ENCODE measurements at places on chromosomes 7 and 10. TPM values are rescaled to one million over a fixed set of nuclear protein-coding genes. Genes with fewer than 3 reads are reported as not detected.

Gene CPEB3
- total RNA-seq, result 1.7 TPM

Gene SERPINE1
- total RNA-seq, result 1.2 TPM

Gene PHYHIPL
- not detected for total RNA-seq

Gene PNLIPRP2
- total RNA-seq, result not detected

Gene HOGA1
- 3.5 TPM for total RNA-seq

Gene AFAP1L2
- total RNA-seq, result 2.2 TPM

Gene FAM13C
- 1.1 TPM for total RNA-seq

Gene FAM25G
- 0.63 TPM for total RNA-seq

Gene APBB1IP
- total RNA-seq, result not detected

Gene SND1
- total RNA-seq, result 146 TPM

DNA sequence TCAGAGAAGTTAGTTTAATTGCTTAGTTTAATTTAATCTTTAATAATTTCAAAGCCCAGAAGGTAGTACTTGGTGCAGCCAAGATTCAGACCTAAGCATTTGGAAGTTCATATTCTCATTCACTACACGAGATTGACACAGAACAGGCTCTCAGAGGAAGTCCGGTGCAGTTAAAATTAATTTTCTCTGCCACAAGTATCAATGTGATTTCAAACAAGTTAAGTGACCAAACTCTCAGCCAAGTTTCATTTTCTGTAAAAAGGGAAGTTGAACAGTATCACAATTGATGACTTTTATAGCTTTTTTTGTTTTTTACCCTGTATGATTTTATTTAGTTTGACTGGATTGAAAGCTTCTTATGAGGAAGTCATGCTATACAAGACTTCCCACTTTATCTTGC lies 1494.9 kb upstream of the LRRTM3 start:
- H3K27ac ChIP-seq, result no peak overlapping the region
- no peak overlapping the region for H3K4me3 ChIP-seq
- DNase-seq, result no peak
- H3K27me3 ChIP-seq, result no peaks in the 10 kb centered on the region
- no peaks in the 10 kb centered on the region for H3K4me1 ChIP-seq

- no peaks in the 10 kb centered on the region for H3K27me3 ChIP-seq
- no peaks in the 10 kb centered on the region for H3K36me3 ChIP-seq
- no peak overlapping the region for H3K27ac ChIP-seq
- no peak overlapping the region for H3K4me3 ChIP-seq
- H3K4me1 ChIP-seq, result no peaks in the 10 kb centered on the region
Measured at GRCh38 chr7:104007614-104008013, 18.2 kb upstream of the RELN start.

- peaks cover 21% of the 10 kb centered on the region for H3K4me1 ChIP-seq
- no peak for DNase-seq
- H3K27ac ChIP-seq, result no peak overlapping the region
- H3K4me3 ChIP-seq, result no peak overlapping the region
Measured at GRCh38 chr10:103553743-103554487, 60.4 kb downstream of the NEURL1 start.

GRCh38 chr7:45486575-45486974 lies 87.6 kb upstream of the ADCY1 start:
- H3K27ac ChIP-seq, result no peak overlapping the region
- H3K4me3 ChIP-seq, result no peak overlapping the region
- no peaks in the 10 kb centered on the region for H3K4me1 ChIP-seq
- H3K36me3 ChIP-seq, result no peaks in the 10 kb centered on the region
- peaks cover 7% of the 10 kb centered on the region for H3K27me3 ChIP-seq

- H3K4me3 ChIP-seq, result no peak overlapping the region
- no peak overlapping the region for H3K27ac ChIP-seq
- H3K27me3 ChIP-seq, result no peaks in the 10 kb centered on the region
Measured at GRCh38 chr7:96548664-96549063, 161.0 kb downstream of the SEM1 start.

DNA sequence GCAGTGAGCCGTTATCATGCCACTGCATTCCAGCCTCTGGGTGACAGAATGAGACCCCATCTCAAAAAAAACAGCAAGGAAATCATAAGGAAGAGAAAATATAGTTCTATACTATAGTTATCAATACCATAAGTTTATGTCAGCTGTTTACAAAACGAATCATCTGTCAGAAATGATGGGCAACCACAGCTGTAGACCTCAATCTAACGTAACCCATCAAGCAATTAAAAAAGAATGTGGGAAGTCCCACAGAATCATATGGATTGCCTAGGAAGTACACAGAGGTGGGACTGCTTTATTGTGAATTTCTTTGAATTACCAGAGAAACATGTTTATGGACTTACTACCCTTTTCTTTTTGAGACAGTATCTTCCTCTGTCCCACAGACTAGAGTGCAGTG lies 6.9 kb downstream of the NRBF2 start:
- H3K27me3 ChIP-seq, result no peaks in the 10 kb centered on the region
- no peaks in the 10 kb centered on the region for H3K4me1 ChIP-seq
- no peak overlapping the region for H3K4me3 ChIP-seq
- no peaks in the 10 kb centered on the region for H3K36me3 ChIP-seq

DNA sequence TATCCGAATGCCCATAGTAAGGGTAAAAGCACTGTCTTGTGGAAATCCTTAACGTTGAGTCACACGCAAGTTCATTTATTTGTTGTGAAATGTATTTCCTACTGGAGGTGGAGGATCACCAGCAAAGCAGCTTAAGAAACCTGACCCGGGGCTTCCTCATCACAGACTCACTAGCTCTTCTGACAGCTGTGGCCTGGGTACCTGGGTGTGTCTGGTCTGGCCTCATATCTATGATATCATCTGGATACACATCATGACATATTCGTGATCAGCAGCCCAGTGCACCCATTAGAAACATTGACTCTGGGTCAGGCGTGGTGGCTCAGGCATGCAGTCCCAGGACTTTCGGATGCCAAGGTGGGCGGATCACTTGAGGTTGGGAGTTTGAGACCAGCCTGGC lies 8.8 kb downstream of the DRGX start:
- no peaks in the 10 kb centered on the region for H3K27me3 ChIP-seq
- H3K27ac ChIP-seq, result no peak overlapping the region
- 0 out of 2 replicates have a peak, but pooled peaks cover 2% of the 10 kb centered on the region for H3K4me1 ChIP-seq
- H3K36me3 ChIP-seq, result no peaks in the 10 kb centered on the region
- no peak overlapping the region for H3K4me3 ChIP-seq
- peak; percentile 32 for DNase-seq

- H3K27ac ChIP-seq, result no peak overlapping the region
- peaks cover 6% of the 10 kb centered on the region for H3K4me1 ChIP-seq
- H3K4me3 ChIP-seq, result no peak overlapping the region
- H3K36me3 ChIP-seq, result no peaks in the 10 kb centered on the region
- peak; percentile 21 for DNase-seq
Measured at GRCh38 chr7:81672872-81673271, 97.0 kb downstream of the HGF start.

DNA sequence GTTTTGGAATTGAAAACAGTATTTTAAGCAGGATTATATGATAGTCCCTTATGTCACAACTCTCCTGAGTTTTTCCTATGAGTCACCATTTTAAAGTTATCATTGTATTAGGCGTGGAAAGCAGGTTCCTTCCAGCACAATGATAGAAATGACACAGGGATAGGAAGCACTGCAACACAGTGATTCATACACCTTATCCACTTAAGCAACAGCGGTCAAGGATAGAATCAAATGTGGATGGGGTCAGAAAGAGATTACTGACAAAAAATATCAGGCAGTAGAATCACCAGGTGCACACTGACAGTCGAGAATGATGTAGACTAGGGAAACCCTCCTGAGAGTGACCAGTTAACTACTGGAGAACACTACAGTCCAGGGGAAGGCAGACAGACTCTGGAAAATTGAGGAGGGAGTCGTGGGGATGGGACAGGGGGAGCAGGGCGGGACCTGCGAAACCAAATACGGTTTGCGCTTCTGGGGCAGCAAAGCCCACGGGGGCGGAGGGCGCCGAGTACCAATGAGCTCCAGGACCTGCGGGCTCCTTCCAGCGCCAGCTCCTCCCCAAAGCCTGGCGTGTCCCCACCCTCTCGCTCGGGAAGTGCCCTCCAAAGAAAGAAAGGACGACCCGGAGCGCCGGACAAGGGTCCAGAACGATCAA lies 479 bp downstream of the PNPLA8 start:
- peak overlapping the region; percentile 77 for H3K4me3 ChIP-seq
- no peaks in the 10 kb centered on the region for H3K36me3 ChIP-seq
- H3K4me1 ChIP-seq, result peaks cover 3% of the 10 kb centered on the region
- H3K27me3 ChIP-seq, result no peaks in the 10 kb centered on the region
- peak; percentile 91 for DNase-seq
- H3K27ac ChIP-seq, result peak overlapping the region; percentile 70

DNA sequence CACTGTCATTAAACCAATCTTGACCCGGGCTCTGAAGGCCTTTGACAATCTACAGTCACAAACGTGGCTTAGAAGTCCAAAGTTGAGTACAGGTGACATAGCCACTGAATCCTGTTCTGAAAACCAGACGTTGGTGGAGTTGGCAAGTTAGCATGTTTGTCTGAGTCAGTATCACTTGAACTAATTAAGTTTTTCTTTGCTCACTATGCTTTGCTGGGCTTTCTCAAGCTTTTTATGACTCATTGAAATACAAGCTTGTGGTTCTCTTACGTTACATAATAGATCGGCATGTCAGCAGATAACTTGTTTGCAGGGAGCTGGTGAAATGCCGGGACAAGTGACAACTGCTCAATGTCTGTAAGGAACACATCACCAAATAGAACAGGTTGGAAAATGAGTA lies 53.8 kb downstream of the ARL5B start:
- no peaks in the 10 kb centered on the region for H3K36me3 ChIP-seq
- no peaks in the 10 kb centered on the region for H3K27me3 ChIP-seq
- H3K4me1 ChIP-seq, result no peaks in the 10 kb centered on the region
- no peak overlapping the region for H3K4me3 ChIP-seq

DNA sequence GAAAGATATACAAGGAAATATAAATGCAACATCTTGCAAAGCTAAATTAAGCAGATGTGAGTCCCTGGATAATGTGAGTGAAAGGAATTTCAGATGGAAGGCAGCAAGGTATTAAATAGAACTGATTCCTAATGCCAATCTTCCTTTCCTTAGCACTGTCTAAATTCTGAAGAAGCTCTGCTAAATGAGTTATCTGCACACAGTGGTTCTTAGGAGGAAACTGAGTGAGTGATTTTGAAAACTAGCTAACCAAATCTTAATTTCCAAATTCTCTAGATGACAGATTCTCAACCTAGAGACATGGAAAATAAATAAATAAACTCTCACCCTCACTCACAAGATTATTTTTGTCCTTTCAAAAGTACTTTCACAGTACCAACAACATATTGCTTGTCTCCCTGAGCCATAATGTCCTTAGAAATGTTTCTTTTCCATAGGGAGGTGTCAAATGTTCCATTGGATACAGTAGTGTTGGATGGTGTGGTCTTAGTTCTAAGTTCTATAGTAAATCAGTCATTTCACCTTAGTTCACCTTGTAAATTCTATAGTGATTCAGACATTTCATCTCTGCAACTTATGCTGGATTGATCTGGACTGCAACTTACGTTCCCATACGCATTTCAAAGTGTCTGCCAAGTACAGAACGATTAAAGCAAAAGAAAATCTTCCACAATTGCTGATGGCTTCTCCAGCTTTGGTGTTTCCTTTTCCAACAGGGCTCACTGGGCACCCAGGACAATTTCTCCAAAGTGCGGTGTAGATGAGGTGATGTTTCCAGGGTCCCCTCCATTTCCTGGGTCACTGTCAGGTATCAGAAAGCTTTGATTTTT lies 145.4 kb upstream of the FAM171A1 start:
- H3K4me3 ChIP-seq, result no peak overlapping the region
- H3K27ac ChIP-seq, result no peak overlapping the region
- H3K36me3 ChIP-seq, result no peaks in the 10 kb centered on the region
- no peak for DNase-seq

GRCh38 chr10:130989670-130990232 lies 321.8 kb downstream of the TCERG1L start:
- H3K27ac ChIP-seq, result no peak overlapping the region
- no peaks in the 10 kb centered on the region for H3K36me3 ChIP-seq
- H3K27me3 ChIP-seq, result no peaks in the 10 kb centered on the region
- DNase-seq, result no peak
- H3K4me1 ChIP-seq, result no peaks in the 10 kb centered on the region
- H3K4me3 ChIP-seq, result no peak overlapping the region

GRCh38 chr7:118755067-118755625 lies 530.6 kb downstream of the ANKRD7 start:
- no peak for DNase-seq
- no peaks in the 10 kb centered on the region for H3K4me1 ChIP-seq
- H3K4me3 ChIP-seq, result no peak overlapping the region
- peaks cover under 1% of the 10 kb centered on the region for H3K27me3 ChIP-seq
- no peak overlapping the region for H3K27ac ChIP-seq

- H3K27ac ChIP-seq, result no peak overlapping the region
- no peak overlapping the region for H3K4me3 ChIP-seq
- no peaks in the 10 kb centered on the region for H3K36me3 ChIP-seq
- H3K27me3 ChIP-seq, result 0 out of 2 replicates have a peak, but pooled peaks cover 3% of the 10 kb centered on the region
Measured at GRCh38 chr10:122498521-122498920, 37.2 kb downstream of the HTRA1 start.

- H3K27ac ChIP-seq, result no peak overlapping the region
- no peaks in the 10 kb centered on the region for H3K4me1 ChIP-seq
- DNase-seq, result no peak
- no peak overlapping the region for H3K4me3 ChIP-seq
- no peaks in the 10 kb centered on the region for H3K27me3 ChIP-seq
Measured at GRCh38 chr7:156829669-156830336, 63.2 kb downstream of the LMBR1 start.

- no peaks in the 10 kb centered on the region for H3K4me1 ChIP-seq
- no peaks in the 10 kb centered on the region for H3K36me3 ChIP-seq
- no peak overlapping the region for H3K27ac ChIP-seq
- H3K4me3 ChIP-seq, result no peak overlapping the region
- no peaks in the 10 kb centered on the region for H3K27me3 ChIP-seq
Measured at GRCh38 chr7:53658951-53659350, 623.5 kb downstream of the POM121L12 start.

DNA sequence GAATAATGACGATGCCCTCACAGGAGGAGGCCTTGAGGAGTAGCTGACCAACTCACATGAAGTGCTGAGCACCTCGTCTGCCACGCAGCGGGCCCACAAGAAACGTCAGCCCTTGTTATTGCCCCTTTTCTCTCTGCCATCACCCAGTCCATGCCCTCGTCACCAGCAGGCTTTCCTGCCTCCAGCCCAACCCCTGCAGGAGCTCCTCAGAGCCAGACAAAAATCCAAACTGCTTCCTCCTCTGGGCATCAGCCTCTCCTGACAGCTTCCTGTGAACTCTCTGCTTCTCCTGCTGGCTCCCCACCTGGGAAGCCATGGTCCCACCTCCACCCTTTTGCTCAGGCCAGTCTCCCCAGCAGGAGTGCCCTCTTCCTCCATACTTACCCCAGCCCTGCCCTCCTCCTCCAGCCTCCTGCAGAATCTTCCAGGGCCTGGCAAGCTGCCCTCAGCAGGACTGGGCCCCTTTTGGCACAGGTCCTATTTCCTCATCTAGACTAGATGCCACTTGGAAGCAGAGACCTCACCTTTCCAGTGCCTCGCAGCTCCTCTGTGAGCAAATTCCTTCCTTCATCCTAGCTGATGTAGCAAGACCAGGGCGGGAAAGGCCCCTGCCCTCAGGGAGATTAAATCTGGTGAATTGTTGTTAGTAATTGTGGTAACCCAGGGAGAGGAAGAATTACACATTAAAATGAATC lies 115.1 kb downstream of the C10orf105 start:
- no peak overlapping the region for H3K4me3 ChIP-seq
- no peak for DNase-seq
- peaks cover 29% of the 10 kb centered on the region for H3K4me1 ChIP-seq
- H3K36me3 ChIP-seq, result no peaks in the 10 kb centered on the region
- no peak overlapping the region for H3K27ac ChIP-seq
- H3K27me3 ChIP-seq, result no peaks in the 10 kb centered on the region

GRCh38 chr7:47443049-47443448 lies 138.9 kb downstream of the TNS3 start:
- H3K4me3 ChIP-seq, result no peak overlapping the region
- no peak overlapping the region for H3K27ac ChIP-seq
- no peaks in the 10 kb centered on the region for H3K27me3 ChIP-seq
- H3K36me3 ChIP-seq, result peaks cover 14% of the 10 kb centered on the region
- no peak for DNase-seq

GRCh38 chr7:151794508-151795167 lies 82.3 kb downstream of the PRKAG2 start:
- no peaks in the 10 kb centered on the region for H3K36me3 ChIP-seq
- H3K4me3 ChIP-seq, result no peak overlapping the region
- peak; percentile 70 for DNase-seq

Data from SJCRH30 (cell line).